Activated CD8-positive, alpha-beta memory T cell treated with anti-CD3 and anti-CD28 coated beads for 24 hours (primary cell): ENCODE measurements at places on chromosomes 13 and 19.

- no peak for DNase-seq
These were observed 832.0 kb upstream of the SLITRK5 start for GRCh38 chr13:86839221-86839620.

- no peak for DNase-seq
These were observed 1899.8 kb downstream of the PCDH9 start for GRCh38 chr13:65330287-65330686.

DNA sequence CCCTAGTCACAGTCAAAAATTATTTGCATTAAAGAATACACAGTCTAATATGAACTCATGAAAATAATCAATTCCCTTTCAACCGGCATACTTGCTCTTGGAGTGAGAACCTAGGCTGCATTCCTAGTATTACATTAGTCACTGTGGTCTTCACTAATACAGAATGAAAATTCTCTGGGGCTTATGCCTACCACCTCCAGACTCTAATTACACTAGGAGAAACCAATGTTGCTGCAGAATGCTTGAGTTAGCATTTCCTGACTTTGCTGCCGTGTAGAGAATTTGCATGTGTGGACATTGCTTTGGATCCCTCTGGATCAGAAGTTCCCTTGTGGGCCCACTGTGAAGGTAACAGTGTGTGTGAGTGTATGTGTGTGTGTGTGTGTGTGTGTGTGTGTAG is 87.8 kb downstream of the CCNA1 start:
- no peak for DNase-seq

GRCh38 chr13:111614613-111615012 is 294.2 kb downstream of the TEX29 start:
- no peak for DNase-seq

GRCh38 chr19:3504735-3505134 is 1.4 kb upstream of the FZR1 start:
- no peak for DNase-seq

DNA sequence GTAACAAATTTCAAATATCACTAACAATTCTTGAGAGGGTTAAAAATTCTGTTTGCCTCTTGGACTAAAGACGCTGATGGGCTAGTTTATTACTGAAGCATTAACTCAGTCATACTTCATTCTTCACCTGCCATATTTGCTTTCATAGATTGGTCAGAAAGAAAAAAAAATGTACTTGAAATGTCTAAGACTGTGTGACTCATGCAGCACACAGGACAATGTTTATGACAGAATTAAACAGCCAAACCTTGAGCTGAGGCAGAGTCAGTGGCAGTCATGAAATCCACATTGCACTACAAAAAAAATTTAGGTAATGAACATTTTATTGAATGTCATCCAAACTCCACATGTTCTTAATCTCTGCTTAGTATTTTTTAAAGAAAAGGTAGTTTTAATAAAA is 135.6 kb downstream of the PRR20E start:
- DNase-seq = no peak

DNA sequence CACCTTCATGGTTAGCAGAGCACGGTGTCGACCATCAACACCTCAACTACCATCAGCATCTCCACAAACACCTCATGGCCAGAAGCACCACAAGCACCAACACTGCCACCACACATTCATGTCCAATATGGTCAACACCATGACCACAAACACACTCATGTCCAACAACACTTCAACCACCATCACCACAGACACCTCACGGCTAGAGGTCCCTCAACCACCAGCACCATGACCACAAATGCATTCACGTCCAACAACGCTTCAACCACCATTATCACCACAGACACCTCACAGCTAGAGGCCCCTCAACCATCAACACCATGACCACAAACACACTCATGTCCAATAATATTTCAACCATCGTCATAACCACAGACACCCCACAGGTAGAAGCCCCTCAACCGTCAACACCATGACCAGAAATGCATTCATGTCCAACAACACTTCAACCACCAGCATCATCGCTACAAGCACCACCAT is 10.2 kb downstream of the TRAPPC5 start:
- DNase-seq = no peak

DNA sequence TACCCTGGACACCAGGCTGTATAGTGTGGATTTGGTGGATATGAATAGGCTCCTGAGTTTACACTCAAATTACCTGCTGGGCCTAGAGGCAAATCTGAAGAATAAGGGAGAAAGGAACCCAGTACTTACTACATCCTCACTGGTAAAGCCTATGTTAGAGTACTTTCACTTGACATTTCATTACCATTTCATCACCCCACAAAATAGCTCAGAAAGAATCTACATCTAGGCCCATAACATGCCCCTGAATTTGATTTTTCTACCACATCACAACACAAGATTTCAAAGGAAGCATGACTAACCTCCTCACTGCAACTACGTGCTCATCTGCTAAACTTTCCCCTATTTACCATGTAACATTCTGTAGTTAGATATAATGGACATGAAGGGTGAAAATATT is 43.3 kb downstream of the VWA8 start:
- DNase-seq = no peak

- no peak for DNase-seq
These were observed 14.6 kb downstream of the TICAM1 start for GRCh38 chr19:4816950-4817278.

DNA sequence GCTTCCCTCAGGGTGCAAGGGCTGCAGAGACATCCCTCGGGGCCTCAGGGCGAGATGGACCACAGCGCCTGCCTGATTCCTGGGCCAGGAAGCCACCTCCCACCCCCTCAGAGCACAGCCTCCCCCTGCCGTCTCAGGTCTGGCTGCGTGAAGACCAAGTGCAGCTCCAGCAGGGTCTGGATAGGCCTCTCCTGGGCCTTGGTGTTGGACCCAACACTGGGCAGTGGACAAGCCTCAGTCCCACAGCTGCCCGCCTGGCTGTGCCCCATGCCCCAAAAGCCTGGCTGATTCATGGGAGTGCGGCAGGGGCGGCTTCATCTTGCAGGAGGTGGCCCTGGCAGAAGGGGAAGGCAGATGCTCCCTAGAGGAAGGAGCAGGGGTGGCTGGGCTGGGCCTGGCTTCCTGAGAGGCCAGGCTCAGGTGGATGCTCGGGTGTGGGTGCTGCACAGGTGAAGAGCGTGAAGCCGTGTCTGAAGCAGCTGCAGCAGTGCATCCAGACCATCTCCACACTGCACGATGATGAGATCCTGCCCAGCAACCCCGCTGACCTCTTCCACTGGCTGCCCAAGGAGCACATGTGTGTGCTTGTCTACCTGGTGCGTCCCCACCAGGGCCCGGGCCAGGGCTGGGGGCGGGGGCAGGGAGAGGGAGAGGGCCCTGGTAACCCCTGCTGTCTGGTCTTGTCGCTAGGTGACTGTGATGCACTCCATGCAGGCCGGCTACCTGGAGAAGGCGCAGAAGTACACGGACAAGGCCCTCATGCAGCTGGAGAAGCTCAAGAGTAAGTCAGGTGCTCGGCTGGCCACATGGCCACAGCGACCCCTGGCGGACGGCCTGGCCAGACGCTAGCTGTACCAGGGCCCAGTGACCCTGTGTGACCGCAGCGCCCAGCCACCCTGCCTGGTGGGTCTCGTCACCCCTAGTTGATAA is 21.7 kb downstream of the MAU2 start:
- no peak for DNase-seq

GRCh38 chr19:17873786-17874757 is 2.3 kb downstream of the SLC5A5 start:
- DNase-seq = peak; percentile 88

- no peak for DNase-seq
These were observed 113.3 kb upstream of the SPRY2 start for GRCh38 chr13:80454245-80454644.

DNA sequence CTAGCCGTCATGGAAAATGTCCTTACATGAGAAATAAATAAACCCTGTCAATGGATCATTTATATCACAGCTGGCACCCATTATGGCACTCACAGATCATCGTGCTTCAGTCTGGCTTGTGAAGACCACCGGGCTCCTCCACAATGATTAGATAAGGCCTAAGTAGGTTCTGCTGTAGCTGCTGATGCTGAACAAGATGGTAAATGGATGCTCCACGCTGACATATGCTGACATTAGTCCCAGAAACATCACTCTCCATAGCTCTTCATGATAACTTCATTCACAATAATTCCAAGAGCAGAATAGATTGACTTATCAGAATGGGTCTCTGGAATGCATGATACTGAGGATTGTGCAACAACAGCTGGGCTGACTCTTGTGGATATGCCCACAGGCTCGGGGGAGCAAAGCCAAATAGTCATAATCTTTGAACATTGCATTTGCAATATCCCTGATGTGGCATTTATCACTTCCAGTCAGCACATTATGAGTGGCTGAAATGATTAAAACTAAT is 63.8 kb upstream of the RXFP2 start:
- no peak for DNase-seq

DNA sequence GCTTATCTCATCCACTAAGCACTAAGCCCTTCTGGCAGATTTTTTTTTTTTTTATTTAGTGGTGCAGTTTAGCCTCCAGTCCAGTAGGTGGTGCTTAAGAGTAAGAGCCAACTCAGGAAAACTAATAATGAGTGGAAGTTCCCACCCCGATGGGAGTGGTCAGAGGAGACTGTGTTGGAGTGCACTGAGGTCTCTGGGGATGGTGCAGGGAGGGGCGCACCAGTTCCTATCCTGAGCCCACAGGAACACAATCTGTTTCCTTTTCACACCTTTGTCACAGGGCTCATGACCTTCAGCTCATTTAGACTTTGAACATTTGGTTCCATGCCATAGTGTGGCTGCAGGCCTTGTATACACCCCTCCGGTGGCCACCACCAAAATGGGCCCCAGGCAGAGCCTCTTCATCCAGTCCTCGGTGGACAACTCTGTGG is 367.4 kb downstream of the SPRY2 start:
- DNase-seq = no peak

DNA sequence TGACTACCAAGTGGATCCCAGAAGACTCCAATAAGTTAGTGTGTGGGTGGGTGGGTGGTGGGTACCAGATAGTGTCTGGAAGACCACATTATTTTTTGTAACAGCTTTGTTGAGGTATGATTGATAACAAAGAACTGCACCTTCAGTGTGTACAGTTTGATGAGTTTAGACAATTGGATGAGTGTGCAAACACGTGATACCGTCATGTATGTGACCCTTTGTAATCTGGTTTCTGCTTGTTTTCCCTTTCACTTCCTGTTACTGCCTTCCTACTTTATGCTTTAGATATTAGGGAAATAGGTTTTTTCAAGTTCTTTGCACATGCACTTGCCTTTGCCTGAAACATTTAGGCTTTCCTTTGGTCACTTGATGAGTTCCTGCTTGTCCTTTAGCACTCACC is 8.5 kb downstream of the RPL21 start:
- DNase-seq = no peak

- no peak for DNase-seq
These were observed 178.0 kb downstream of the LIG4 start for GRCh38 chr13:108037348-108037747.

GRCh38 chr19:23346696-23347095 is 48.6 kb downstream of the ZNF91 start:
- no peak for DNase-seq

- DNase-seq = no peak
These were observed 25.6 kb downstream of the EDNRB start for GRCh38 chr13:77893066-77893465.

- no peak for DNase-seq
These were observed 17.2 kb upstream of the CRTC1 start for GRCh38 chr19:18666317-18666716.

- DNase-seq = no peak
These were observed 93.6 kb downstream of the RFC3 start for GRCh38 chr13:33911521-33911920.

GRCh38 chr19:27752530-27753184 is 1460.3 kb downstream of the UQCRFS1 start:
- DNase-seq = no peak

DNA sequence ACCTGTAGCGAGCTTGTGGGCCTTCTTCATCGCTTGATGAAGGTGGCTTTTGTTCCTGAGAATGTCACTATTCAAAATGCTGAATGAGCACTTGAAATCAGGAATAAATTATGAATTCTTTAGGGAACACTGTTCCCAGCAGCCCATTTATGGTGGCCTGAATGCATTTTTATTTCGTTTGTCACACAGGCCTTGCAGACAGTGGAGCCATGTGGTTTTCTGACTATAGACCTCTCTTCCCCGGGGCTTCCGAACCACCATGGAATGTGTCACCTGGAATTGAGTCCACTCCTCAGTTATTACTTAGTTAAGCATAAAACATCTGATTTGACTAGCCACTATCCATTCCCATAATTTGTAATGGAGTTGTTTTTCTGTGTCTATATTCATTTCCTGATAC is 396.9 kb downstream of the IRS2 start:
- DNase-seq = no peak

DNA sequence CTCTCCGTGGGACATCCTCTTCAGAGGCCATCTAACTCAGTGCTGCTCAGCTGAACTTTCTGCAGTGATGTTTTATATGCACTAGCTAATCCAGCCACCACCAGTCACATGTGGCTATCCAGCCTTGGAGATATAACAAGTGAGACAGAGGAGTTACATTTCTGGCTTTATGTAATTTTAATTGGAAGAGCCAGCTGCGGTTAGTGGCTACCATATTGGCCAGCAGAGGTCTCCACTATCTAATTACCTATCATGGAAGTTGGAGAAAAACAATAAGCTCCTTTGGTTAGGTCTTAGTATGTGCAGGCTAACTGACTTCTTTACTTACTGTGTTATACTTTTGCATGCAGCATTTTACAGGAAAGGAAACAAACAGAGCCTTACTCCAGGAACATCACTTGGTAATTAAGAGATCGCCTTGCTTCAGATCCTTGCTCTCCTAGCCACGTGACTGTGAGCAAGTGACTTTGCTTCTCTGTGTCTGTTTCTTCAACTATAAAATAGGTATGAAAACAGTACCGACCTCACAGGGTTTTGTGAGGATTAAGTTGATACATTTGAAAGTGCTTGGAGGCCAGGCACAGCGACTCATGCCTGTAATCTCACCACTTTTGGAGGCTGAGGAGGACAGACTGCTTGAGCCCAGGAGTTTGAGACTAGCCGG is 1.6 kb upstream of the KLK10 start:
- DNase-seq = no peak

DNA sequence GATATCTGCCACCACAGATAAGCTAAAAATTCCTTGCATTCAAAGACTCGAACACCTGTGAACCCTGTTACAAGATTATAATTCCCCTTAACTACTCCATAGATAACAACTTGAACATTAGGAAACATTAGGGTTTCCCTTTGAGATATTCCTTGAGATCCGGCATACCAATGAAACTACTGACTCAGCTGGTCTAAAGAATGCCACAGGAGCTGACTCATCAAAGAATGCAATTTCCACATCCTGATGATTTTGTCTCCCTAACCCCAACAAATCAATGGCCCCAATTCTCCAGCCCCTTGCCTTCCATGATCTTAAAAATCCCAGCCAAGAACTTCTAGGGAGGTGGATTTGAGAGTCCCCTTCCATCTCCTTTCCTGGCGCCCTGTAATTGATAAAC is 35.6 kb upstream of the ZNF599 start:
- DNase-seq = no peak

- DNase-seq = no peak
These were observed 140.0 kb downstream of the MYO16 start for GRCh38 chr13:108769213-108770070.
